Stimulated activated naive B cell treated with anti-CD40 and anti-IgM and Interleukin-4, amounts not matched to agents 10 μg/mL and 1 μg/mL and 100 μg/mL, for 72 hours (primary cell): ENCODE measurements at places on chromosomes 7 and 10.

GRCh38 chr7:37709631-37710509 is 26.3 kb downstream of the GPR141 start:
- H3K27ac ChIP-seq = no peak overlapping the region
- no peak for DNase-seq
- H3K4me1 ChIP-seq = no peaks in the 10 kb centered on the region
- H3K4me3 ChIP-seq = no peak overlapping the region

GRCh38 chr7:45646996-45647825 is 73.0 kb downstream of the ADCY1 start:
- no peak overlapping the region for H3K4me3 ChIP-seq
- peaks cover 4% of the 10 kb centered on the region for H3K4me1 ChIP-seq
- H3K27me3 ChIP-seq = no peaks in the 10 kb centered on the region
- H3K27ac ChIP-seq = no peak overlapping the region
- no peaks in the 10 kb centered on the region for H3K36me3 ChIP-seq

GRCh38 chr7:153682628-153683027 is 369.6 kb upstream of the DPP6 start:
- no peak overlapping the region for H3K27ac ChIP-seq
- no peak for DNase-seq
- no peaks in the 10 kb centered on the region for H3K36me3 ChIP-seq

- H3K4me1 ChIP-seq = peaks cover 6% of the 10 kb centered on the region
- DNase-seq = no peak
- peaks cover 3% of the 10 kb centered on the region for H3K27me3 ChIP-seq
- H3K36me3 ChIP-seq = no peaks in the 10 kb centered on the region
- H3K27ac ChIP-seq = no peak overlapping the region
Measured at GRCh38 chr7:43850348-43851116, 18.8 kb downstream of the MRPS24 start.

- H3K4me3 ChIP-seq = peak overlapping the region; percentile 99
- no peaks in the 10 kb centered on the region for H3K27me3 ChIP-seq
- H3K36me3 ChIP-seq = peaks cover 18% of the 10 kb centered on the region
- H3K27ac ChIP-seq = peak overlapping the region; percentile 99
Measured at GRCh38 chr10:12349629-12350166, 351 bp downstream of the CAMK1D start.

GRCh38 chr10:91076991-91077548 is 143.4 kb upstream of the PCGF5 start:
- H3K4me1 ChIP-seq = no peaks in the 10 kb centered on the region
- no peaks in the 10 kb centered on the region for H3K36me3 ChIP-seq
- no peak overlapping the region for H3K27ac ChIP-seq

- H3K27ac ChIP-seq = peak overlapping the region; percentile 1
- H3K36me3 ChIP-seq = peaks cover 2% of the 10 kb centered on the region
- peak overlapping the region; percentile 11 for H3K4me3 ChIP-seq
- H3K4me1 ChIP-seq = peaks cover 19% of the 10 kb centered on the region
- DNase-seq = no peak
Measured at GRCh38 chr7:85230623-85231022, 43.8 kb upstream of the SEMA3D start.

DNA sequence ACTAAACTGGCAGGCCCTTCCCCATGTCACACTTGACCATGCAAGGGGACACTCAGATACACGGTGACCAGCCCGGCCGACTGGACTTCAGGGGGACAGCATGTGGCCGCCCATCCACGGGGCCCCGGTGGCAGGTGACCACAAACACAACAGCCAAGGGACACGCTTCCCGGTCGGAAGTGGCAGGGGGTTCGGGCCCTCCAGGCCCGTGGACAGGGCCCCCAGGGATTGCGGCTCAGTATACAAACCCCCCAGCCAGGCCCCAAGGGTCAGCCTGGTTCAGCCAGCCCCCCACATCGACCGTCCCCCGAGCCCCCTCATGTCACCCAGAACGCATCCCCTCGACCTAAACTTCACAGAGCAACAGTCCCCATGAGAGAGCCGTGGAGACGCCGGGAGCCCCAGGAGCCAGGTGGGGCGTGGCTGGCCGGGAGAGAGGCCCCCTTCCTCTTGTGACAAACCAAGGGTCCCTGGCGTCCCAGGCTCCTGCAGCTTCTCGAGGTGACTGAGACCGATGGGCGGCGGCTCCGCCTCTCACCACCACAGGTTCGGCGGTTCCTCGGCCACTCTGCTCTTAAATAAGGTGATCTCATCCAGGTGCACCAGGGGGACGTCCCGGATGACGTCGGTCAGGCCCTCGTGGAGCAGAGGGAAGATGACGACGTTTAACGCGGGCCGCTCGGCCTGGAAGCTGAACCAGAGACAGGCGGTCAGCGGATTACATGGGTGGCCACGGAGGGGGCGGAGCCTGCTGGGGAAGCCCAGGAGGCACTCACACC is 57.8 kb upstream of the TNRC18 start:
- peaks cover 23% of the 10 kb centered on the region for H3K36me3 ChIP-seq
- H3K27ac ChIP-seq = no peak overlapping the region
- H3K27me3 ChIP-seq = no peaks in the 10 kb centered on the region

GRCh38 chr7:43649755-43650274 is 66.9 kb downstream of the STK17A start:
- peak overlapping the region; percentile 53 for H3K4me3 ChIP-seq
- peaks cover 89% of the 10 kb centered on the region for H3K4me1 ChIP-seq
- H3K27ac ChIP-seq = peak overlapping the region; percentile 69
- no peaks in the 10 kb centered on the region for H3K27me3 ChIP-seq
- peak; percentile 80 for DNase-seq
- H3K36me3 ChIP-seq = peaks cover 29% of the 10 kb centered on the region

DNA sequence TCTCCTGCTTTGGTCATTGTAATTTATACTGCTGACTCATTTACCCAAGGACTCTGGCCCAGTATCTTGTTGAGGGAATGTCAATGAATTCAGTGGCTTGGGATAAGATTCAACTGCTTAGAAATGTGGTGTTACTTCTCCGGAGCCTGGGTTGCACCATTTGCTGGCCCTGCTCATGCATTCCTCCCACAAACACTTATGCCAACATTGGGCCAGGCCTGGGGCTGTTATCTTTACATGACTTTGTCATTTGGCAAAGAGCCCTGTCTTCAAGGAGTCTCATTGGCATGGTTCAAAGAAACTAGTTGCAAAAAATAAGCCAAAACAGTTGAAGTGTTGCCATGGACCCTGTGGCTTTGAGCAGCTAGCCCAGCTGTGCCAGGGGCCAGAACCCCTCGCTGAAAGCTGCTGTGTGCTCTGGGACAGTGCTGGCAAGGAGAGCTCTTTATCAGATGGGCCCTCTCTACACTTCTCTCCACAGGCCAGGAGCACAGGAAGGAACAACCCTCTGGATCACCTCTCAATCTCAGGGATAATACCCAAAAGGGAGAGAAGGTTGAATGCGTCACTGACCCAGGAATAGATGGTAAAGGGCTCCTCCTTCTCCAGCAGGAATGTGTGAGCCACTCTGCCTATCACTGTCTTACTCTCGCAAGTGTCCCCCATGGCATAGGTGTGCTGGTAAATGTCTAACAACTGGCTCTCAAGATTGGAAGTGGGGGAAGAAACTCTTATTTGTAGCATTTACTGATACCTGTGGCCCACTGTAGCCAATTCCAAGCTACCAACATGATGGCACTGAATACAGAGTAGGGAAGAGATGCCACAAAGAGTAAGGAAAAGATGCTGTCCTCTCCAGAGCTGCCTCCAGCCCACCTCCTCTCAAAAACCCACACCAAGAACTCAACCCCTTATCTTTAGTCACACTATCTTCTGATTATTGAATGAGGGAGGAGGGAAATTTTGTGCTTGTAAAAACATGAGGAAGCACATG is 23.5 kb upstream of the PDE1C start:
- no peak overlapping the region for H3K27ac ChIP-seq
- H3K4me3 ChIP-seq = no peak overlapping the region
- no peak for DNase-seq
- H3K36me3 ChIP-seq = no peaks in the 10 kb centered on the region
- no peaks in the 10 kb centered on the region for H3K4me1 ChIP-seq
- H3K27me3 ChIP-seq = no peaks in the 10 kb centered on the region

DNA sequence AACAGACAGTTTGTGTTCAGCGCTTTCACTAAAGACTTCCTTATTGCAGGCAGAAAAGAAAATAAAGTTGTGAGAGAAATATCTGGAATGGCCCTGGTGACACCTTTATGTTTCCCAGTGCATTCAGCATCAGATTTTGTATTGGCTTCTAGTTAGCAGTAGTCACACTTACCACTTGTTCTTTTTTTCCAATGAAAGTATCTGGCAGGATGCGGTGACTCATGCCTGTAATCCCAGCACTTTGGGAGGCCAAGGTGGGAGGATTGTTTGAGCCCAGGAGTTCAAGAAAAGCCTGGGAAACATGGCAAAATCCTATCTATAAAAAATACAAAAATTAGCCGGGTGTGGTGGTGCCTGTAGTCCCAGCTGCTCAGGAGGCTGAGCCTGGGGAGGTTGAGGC is 649.6 kb downstream of the LRMDA start:
- no peak for DNase-seq
- H3K36me3 ChIP-seq = no peaks in the 10 kb centered on the region
- no peak overlapping the region for H3K27ac ChIP-seq
- H3K27me3 ChIP-seq = no peaks in the 10 kb centered on the region

DNA sequence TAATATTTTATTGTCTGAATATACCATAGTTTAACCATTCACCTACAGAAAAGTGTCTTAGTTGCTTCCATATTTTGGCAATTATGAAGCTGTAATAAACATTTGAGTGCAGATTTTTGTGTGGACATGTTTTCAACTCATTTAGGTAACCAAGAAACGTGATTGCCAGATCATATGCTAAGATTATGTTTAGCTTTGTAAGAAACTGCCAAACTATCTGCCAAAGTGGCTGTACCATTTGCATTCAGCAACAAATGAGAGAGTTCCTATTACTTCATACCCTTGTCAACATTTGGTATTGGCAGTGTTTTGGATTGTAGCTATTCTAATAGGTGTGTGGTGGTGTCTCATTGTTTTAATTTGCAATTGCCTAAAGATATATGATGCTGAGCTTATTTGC is 233.5 kb downstream of the TMEM26 start:
- H3K36me3 ChIP-seq = no peaks in the 10 kb centered on the region
- DNase-seq = no peak
- no peak overlapping the region for H3K27ac ChIP-seq
- H3K4me3 ChIP-seq = no peak overlapping the region
- peaks cover 26% of the 10 kb centered on the region for H3K27me3 ChIP-seq

DNA sequence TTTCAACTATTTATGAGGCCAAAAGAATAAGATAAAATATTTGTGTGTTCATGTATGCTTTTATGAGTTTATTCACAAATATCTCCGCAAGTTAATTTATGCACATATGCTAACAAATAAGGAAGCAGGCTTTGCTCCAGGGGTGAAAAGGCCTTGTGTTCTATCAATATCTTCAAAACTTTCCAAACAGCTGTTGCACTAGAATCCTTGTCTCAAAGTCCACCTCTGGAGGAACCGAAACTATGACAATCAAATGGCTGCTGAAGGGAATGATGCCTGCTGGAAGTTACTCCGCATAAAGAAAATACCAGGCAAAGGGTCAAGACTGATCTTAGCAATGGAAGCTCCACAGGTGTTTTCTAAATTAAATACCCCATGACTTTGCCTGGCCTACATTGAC is 145.0 kb upstream of the GHITM start:
- peaks cover 14% of the 10 kb centered on the region for H3K4me1 ChIP-seq
- no peak overlapping the region for H3K4me3 ChIP-seq
- H3K36me3 ChIP-seq = peaks cover 3% of the 10 kb centered on the region
- no peak for DNase-seq
- H3K27ac ChIP-seq = no peak overlapping the region

GRCh38 chr10:123635745-123636144 is 30.4 kb upstream of the GPR26 start:
- no peak overlapping the region for H3K4me3 ChIP-seq
- no peak for DNase-seq
- no peak overlapping the region for H3K27ac ChIP-seq
- no peaks in the 10 kb centered on the region for H3K36me3 ChIP-seq

DNA sequence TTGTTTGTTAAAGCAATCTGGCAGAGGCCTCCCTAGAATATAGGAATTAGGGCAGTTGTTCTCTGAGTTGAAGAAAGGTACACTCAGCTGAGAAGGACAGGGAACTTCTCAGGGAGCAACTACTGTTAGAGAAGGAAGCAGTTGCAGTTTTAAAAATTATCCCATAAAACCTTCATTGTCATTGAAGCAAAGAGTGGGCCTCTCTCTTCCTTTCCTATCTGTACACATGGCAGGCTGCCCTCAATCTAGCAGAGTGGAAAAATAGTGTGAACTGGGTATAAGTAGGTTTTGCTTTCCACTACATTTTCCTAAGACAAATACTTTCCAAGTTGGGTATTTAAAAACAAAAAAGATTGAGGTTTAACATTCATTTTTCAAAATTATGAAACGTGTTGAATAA is 236.7 kb upstream of the KLF14 start:
- H3K4me1 ChIP-seq = peaks cover 69% of the 10 kb centered on the region
- H3K27ac ChIP-seq = peak overlapping the region; percentile 89
- H3K27me3 ChIP-seq = no peaks in the 10 kb centered on the region

- DNase-seq = no peak
- H3K27me3 ChIP-seq = no peaks in the 10 kb centered on the region
- H3K36me3 ChIP-seq = no peaks in the 10 kb centered on the region
- H3K4me3 ChIP-seq = no peak overlapping the region
- peaks cover 5% of the 10 kb centered on the region for H3K4me1 ChIP-seq
- H3K27ac ChIP-seq = no peak overlapping the region
Measured at GRCh38 chr7:4801839-4802231, 26.4 kb downstream of the AP5Z1 start.

- DNase-seq = no peak
- H3K27me3 ChIP-seq = no peaks in the 10 kb centered on the region
- H3K36me3 ChIP-seq = peaks cover 55% of the 10 kb centered on the region
- H3K4me3 ChIP-seq = no peak overlapping the region
Measured at GRCh38 chr10:79358811-79359210, 11.5 kb downstream of the PPIF start.

DNA sequence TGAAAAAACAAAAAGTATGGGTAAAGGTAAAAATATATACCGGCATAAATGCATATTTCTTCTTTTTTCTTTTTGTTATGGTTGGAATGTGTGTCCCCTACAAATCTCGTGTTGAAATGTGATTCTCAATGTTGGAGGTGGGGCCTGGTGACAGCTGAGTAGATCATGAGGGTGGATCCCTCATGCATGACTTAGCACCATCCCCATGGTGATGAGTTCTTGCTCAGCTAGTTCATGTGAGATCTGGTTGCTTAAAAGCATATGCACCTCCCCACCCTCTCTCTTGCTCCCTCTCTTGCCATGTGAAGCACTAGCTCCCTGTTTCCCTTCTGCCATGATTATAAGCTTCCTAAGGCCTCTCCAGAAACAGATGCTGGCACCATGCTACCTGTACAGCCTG is 93.3 kb downstream of the HYCC1 start:
- H3K27me3 ChIP-seq = peaks cover 6% of the 10 kb centered on the region
- H3K36me3 ChIP-seq = no peaks in the 10 kb centered on the region
- H3K4me3 ChIP-seq = no peak overlapping the region

GRCh38 chr7:76332078-76332477 is 26.7 kb downstream of the YWHAG start:
- DNase-seq = no peak
- no peak overlapping the region for H3K27ac ChIP-seq
- H3K4me1 ChIP-seq = peaks cover 31% of the 10 kb centered on the region
- H3K4me3 ChIP-seq = no peak overlapping the region
- H3K36me3 ChIP-seq = peaks cover 30% of the 10 kb centered on the region
